NB4 (cell line): ENCODE measurements at places on chromosomes 4 and X.

DNA sequence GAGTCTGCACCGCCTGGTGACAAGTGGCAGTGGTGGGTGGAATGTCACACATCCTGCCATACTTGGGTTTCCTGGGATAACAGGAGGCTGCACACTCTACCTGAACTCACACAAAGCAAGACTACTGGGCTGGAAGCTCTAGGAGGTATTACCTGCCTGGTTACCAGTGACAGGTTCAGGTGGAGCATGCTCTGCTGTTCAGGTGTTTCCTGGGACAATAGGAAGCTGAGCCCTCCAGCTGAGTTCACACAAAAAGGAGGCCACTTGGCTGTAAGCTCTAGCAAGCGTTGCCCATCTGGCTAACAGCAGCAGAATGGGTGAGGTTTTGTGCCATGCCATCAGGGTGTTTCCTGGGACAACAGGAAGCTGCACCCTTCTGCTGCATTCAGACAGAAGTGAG lies 17.4 kb upstream of the UGT2B7 start:
- no peak for DNase-seq

GRCh38 chr4:125104616-125105015 lies 210.1 kb upstream of the FAT4 start:
- no peak for DNase-seq

- DNase-seq = no peak
These were observed 4.6 kb downstream of the WDR13 start for GRCh38 chrX:48601741-48602394.

DNA sequence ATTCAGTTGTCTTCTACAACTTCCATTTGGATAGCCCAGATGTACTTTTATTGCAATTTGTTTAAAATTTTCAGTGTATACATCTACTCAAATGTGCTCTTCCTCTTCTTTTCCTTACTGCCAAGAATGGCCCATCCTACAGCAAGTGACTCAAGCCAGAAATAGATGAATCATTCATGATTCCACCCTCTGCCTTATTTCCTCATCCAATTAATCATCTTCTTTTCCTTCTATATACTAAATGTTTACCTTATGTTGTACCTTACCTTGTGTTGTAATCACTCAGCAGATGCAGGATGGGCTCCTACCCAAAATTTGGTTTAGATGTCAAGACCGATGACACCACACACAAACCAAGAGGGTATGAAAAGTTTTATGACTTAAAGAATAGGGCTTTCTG lies 437.8 kb downstream of the GRXCR1 start:
- no peak for DNase-seq

DNA sequence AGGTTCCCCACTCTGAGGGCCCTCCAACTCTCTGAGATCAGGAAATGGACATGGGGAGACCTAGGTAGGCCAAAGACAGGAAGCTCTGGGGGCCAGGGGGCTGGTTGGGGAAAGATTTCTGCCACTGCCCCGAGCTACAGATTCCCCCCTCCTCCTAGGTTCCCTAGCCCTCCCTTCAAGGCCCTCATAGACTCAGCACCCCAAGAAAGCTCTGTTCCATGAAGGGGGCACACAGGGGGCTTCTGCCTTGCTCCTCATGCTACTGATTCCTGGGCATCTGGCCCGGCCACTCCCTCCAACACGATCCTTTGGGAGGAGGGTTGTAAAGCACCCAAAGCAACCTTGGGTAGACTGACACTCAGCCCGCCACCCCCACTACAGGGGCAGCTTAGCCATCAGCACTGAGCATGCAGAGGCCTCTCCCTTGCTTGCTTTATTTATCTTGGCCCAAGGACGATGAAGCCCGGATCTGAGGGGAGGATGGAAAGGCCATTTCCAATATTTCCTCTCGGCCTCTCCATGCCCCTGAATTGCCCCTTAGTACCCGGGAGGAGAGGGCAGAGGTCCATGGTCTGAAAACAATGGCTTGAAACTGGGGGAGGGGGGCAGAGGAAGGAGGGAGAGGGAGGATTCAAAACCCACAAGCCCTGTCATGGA lies 146.7 kb downstream of the PJA1 start:
- DNase-seq = no peak

GRCh38 chrX:119189115-119189514 lies 47.0 kb upstream of the PGRMC1 start:
- no peak for DNase-seq

- DNase-seq = no peak
These were observed 474.3 kb upstream of the FTHL17 start for GRCh38 chrX:31546126-31546525.

DNA sequence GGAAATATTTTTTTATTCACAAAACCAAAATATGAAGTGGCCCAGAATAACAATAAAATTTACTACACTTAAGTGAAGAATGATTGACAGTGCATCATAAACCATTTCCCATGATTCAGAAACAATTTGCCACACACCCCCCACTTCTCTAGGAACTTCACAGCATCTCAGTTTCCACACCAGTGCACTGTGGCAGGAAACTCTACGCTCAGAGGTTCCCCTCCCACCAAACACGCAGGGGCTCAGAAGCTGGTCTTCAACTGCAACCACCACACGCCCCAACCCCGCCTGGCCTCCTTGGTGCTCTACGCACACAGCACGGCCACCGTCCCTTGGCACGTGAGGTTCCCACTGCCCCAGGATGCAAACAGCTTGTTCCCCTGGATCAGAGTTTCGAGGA lies 63.7 kb downstream of the ZFYVE28 start:
- DNase-seq = no peak

- DNase-seq = peak; percentile 41
These were observed 165.9 kb upstream of the NDST4 start for GRCh38 chr4:115279330-115279729.

GRCh38 chrX:39196192-39197102 lies 395.2 kb downstream of the MID1IP1 start:
- peak; percentile 90 for DNase-seq

DNA sequence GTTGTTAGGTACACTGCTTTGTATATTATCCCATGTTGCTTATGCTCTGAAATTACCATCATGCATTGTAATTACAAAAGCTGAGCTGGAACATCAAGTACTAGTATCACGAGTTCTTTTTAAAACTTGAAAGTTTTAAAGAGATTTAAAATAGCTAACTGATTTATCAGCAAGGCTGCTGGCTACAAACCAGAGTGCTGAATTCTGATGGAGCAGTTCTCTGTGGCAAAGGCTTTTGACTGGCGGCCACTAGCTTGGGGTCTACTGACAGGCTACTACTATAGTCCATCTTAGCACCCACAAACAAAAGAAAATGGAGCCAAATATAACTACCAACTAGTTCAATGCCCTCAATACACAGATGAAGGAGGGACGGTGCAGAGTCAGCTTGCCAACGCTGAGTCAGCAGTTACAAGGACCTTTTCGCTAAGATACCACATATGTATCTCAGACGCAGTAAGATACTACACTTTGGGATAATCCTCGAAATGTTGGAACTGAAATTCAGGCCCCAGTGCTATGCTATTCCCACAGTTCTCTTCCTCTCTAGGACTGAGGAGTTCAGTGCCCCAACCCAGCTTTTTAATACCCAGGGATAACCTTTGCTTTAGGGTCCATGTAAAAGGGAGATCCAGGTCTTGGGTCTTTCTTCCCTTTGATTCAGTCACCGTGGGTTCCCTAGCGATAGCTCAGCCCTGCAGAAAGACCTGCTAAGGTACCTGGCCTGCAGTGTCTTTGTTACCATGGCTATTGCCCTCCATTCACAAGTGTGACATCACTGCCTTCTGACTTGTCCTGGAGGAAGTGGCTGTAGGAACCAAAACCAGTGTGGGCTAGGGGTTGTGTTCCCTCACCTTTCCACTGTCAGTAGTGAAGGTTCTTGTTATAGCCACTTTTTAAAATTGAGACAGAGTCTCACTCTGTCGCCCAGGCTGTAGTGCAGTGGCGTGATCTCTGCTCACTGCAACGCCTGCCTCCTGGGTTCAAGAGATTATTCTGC lies 22.8 kb downstream of the MFAP3L start:
- DNase-seq = no peak
